Caco-2 (cell line): ENCODE measurements at places on chromosomes 11 and 22. TPM values are rescaled to one million over a fixed set of nuclear protein-coding genes. Genes with fewer than 3 reads are reported as not detected.
A peak's percentile ranks its signal among the peaks of the same experiment; 100 is the strongest.

DNA sequence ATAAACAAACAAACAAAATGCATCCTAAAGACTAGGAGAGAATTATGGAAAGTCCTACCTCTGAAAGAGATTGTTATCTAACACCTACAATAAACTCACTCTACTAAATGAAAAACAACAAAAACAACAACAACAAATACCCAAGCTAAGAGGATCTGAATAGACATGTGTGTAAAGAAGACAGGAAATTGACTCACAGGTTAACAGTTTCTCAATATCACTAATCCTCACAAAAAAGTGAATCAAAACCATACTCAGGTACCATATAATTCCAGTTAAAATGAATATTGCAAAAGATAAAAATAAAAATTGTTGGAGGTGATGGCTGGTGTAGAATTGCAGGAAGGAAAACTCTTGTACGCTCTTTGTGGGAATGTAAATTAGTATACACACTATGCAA, 110.4 kb upstream of the TOP3B start:
- H3K4me3 ChIP-seq, result no peak overlapping the region
- no peaks in the 10 kb centered on the region for H3K4me1 ChIP-seq
- H3K36me3 ChIP-seq, result no peaks in the 10 kb centered on the region; the same call in 1 of the 2 replicates

Gene SLC17A6
- not detected in 2 replicates for total RNA-seq

Gene MRGPRE
- total RNA-seq, result not detected in 2 replicates

Gene SPDYC
- total RNA-seq, result not detected in 2 replicates

DNA sequence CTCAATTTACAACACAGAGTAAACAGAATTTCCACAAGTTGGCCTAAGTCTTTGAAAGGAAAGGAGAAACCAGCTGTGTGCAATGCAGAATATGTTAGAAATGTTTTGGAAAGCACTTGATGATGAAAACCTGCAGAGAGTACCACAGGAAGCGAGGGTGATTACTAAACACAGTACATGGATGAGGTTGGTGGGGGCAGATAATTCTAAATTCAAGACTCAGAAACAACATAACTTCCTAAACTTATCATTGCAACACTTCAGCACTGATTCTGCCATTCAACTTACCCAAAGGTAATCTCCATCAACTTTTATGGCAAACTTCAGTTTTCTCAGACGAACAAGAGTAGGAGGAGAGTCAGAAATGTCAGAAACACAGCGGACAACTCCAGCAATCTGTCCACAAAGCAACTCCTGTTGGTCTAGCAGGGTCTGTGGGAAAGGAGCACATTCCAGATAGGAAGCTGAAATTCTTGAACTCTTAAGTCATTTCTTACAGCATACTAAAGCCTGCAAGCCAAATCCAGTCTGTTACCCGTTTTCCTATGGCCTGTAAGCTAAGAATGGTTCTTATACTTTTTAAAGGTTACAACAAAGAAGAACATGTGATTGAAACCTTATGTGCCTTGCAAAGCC, 6.8 kb downstream of the HPS4 start:
- DNase-seq, result no peak
- no peaks in the 10 kb centered on the region for H3K27me3 ChIP-seq
- peaks cover 2% of the 10 kb centered on the region for H3K36me3 ChIP-seq
- H3K27ac ChIP-seq, result no peak overlapping the region

Gene SMC1B
- 4.6 and 5.3 TPM in 2 replicates for total RNA-seq

Gene KIF18A
- total RNA-seq, result 22.3 and 22.5 TPM in 2 replicates

Gene XKR3
- total RNA-seq, result not detected in 2 replicates

Gene APOL4
- not detected in 2 replicates for total RNA-seq

DNA sequence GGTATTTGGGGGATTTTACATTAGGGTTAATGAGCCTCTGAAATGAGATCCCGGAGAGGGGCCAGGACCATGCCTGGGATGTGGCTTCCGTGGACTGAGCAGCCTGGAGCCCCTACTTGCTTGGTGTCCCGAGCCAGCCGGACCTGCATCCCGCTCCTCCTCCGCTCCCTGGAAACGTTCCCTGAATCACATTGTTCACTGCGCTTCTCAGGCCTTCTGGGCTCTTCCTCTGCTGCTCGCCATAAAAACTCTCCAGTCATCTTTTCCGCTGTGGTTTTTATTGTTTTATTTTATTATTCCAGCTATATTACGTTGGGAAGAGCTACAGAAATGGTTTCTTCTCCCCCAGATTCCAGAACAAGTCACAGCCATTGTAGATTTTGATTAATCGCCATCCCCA, 13.3 kb upstream of the KCNQ1OT1 start:
- H3K4me1 ChIP-seq, result no peaks in the 10 kb centered on the region
- no peak overlapping the region for H3K4me3 ChIP-seq
- H3K36me3 ChIP-seq, result no peaks in the 10 kb centered on the region
- no peak for DNase-seq
- H3K27ac ChIP-seq, result no peak overlapping the region

DNA sequence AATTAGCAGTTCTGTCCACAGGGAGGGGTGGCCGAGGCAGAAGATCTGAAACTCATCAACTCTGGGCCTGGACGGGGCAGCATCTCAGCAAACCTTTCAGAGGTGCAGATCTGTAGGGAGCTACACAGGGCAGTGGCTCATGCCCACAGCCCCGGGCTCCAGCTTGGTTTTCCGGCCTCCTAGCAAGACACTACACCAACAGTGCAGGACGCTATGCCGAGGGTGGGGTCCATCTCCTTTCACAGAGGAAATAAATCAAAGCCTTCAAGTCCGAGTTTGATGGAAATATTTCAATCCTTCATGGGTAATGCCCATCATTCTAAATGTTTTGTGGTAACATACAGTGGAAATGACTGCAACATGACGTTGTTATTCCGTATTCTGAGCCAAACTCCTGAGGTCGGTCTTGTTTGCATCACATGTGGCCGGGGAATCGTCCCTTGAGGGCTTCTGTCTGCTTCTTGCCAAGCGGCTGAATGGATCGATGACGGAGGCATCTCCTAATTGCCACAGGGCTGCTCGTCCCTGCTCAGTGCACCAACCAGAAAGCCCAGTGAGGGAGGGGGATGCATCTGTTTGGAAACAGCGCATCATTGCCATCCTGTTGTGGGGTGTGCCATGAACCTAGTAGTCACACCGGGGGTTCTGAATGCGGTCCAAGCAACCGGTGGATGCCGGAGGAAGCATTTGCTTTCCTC, 30.0 kb downstream of the LINC01488 start:
- no peak overlapping the region for H3K4me3 ChIP-seq
- no peaks in the 10 kb centered on the region for H3K27me3 ChIP-seq
- H3K36me3 ChIP-seq, result no peaks in the 10 kb centered on the region
- H3K4me1 ChIP-seq, result peaks cover 5% of the 10 kb centered on the region; the same call in 1 of the 2 replicates
- no peak overlapping the region for H3K27ac ChIP-seq

GRCh38 chr11:77083566-77084245, 16.9 kb downstream of the CAPN5 start:
- no peak overlapping the region for H3K27ac ChIP-seq
- H3K4me1 ChIP-seq, result peaks cover 18% of the 10 kb centered on the region
- H3K27me3 ChIP-seq, result no peaks in the 10 kb centered on the region
- peak; percentile 30 for DNase-seq
- no peak overlapping the region for H3K4me3 ChIP-seq

DNA sequence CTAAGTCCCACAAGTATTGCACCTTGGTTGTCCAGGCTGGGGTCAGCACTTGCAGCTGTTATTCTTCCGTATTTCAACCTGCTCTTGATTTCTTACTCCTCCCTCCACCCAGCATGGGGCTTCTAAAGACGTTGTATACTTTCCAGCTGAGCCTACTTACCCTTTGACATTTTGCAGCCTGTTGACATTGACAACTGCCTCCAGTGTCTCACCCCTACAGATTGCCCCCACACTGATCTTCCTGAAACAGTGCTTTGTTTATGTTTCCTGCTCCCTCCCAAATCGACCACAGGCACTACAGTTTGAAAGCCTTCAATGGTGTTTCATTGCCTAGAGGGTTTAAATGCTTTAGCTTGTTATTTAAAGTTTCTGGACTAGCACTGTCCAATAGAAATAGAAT, 56.6 kb downstream of the FAM83F start:
- peak overlapping the region; percentile 13 for H3K27ac ChIP-seq
- no peaks in the 10 kb centered on the region for H3K36me3 ChIP-seq
- no peak overlapping the region for H3K4me3 ChIP-seq
- no peaks in the 10 kb centered on the region for H3K27me3 ChIP-seq

Gene C11orf16
- total RNA-seq, result not detected in 2 replicates

DNA sequence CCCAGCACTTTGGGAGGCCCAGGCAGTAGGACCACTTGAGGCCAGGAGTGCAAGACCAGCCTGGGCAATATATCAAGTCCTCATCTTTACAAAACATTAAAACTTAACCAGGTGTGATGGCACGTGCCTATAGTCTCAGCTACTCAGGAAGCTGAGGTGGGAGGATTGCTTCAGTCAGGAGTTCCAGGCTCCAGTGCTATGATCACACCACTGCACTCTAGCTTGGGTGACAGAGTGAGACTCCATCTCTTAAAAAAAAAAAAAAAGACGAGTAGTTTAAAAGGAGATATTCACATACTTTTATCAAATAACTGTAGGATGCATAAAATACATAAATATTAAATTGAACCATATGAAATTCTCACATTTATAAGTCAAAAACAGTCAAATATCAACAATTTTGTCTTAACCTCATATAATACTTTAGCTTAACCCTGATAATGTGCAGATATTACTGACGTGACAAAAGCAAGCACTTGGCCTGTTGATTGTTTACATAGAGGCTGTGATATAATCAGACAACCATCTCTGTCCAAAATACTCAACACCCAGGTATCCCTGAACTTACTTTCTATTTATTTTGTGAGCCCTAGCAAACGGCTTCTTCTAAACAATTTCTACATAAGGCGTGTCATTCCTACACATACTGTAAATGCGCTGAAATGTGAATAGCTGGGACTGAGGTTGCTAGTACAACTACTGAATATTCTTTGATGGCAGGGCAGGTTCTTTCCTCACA, 57.0 kb downstream of the PRCP start:
- H3K36me3 ChIP-seq, result no peaks in the 10 kb centered on the region
- H3K4me1 ChIP-seq, result no peaks in the 10 kb centered on the region
- no peak for DNase-seq
- H3K27me3 ChIP-seq, result no peaks in the 10 kb centered on the region
- no peak overlapping the region for H3K27ac ChIP-seq

DNA sequence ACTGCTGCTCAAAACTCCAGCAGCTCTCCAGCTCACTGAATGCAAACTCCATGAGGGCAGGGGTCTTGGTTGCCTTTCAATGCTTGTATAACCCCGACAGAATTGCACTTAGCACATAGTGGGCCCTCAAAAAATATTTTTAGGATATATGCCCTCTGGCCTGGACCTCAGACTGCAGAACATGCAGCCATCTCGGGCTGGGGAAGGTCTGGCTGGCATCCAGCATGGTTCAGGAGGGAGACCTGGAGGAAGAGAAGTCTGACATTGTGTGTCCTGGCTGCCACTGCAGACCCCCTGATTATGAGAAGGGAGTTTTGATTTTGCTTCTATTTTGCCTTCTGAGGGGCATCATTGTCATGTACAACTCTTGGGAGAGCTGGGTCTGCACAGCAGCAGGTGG, 109.5 kb upstream of the PARVA start:
- no peak for DNase-seq
- 0 out of 2 replicates have a peak, but pooled peaks cover 2% of the 10 kb centered on the region for H3K36me3 ChIP-seq
- no peaks in the 10 kb centered on the region for H3K27me3 ChIP-seq
- H3K4me1 ChIP-seq, result peaks cover 41% of the 10 kb centered on the region
- H3K27ac ChIP-seq, result peak overlapping the region; percentile 70

DNA sequence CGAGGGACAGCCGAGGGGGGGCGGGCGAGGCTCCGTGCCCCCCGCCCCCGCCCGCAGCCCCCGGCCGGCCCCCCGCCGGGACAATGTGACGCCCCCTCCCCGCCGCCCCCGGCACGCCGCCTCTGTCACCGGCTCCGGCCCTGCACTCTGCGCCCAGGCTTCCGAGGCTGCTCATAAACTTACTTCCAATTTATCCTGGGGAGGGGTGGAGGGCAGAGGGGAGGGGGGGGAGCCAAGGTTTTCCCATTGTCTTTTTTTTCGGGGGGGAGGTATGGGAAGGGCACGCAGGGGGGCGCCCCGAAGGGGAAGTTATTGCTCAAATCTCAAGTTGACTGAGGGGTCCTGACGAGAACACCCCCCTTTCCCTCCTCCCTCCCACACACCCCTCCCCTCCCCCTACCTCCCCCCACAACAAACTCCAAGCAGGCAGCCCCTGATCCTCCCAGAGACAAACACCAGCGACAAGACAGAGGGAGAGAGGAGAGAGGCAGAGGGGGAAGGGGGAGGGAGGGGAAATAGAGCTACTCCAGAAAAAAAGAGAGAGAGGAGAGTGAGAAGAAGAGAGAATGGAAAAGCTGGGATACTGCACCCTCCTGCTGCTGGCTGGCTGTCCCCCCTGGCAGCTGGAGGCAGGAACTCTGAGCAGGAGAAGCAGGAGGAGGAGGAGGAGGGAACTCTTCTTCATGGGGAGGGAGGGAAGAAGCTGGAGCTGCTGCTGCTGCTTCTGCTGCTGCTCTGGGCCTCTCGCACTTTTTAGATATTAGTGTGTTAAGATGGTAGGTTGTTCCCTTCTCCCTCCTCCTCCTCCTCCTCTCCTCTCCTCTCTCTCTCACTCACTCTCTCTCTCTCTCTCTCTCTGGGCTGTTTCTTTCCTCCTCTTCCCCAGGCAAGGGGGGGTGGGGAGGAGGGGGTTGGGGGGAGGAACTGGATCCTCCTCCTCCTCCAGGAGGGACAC, 631 bp downstream of the PHF21A start:
- peak overlapping the region; percentile 87 for H3K27ac ChIP-seq
- H3K36me3 ChIP-seq, result no peaks in the 10 kb centered on the region
- peaks cover 5% of the 10 kb centered on the region; the same call in 1 of the 2 replicates for H3K4me1 ChIP-seq

- no peak overlapping the region for H3K27ac ChIP-seq
- H3K27me3 ChIP-seq, result no peaks in the 10 kb centered on the region
- no peak for DNase-seq
- no peaks in the 10 kb centered on the region for H3K4me1 ChIP-seq
- no peaks in the 10 kb centered on the region for H3K36me3 ChIP-seq
- no peak overlapping the region for H3K4me3 ChIP-seq
Observed at GRCh38 chr11:14232652-14233051, 126.3 kb downstream of the RRAS2 start.

- no peak overlapping the region for H3K27ac ChIP-seq
- H3K4me3 ChIP-seq, result no peak overlapping the region
- H3K36me3 ChIP-seq, result no peaks in the 10 kb centered on the region; the same call in 1 of the 2 replicates
- DNase-seq, result no peak
- H3K4me1 ChIP-seq, result no peaks in the 10 kb centered on the region
Observed at GRCh38 chr11:7527029-7527428, 13.2 kb downstream of the PPFIBP2 start.

Gene SHISA8
- total RNA-seq, result 1.4 and 2.2 TPM in 2 replicates

Gene BBOX1
- not detected in 2 replicates for total RNA-seq

Gene KCNC1
- 0.07 TPM in 2 replicates for total RNA-seq
